Suprapubic skin (tissue), 4 donors: ENCODE measurements at places on chromosomes 16 and 17.

DNA sequence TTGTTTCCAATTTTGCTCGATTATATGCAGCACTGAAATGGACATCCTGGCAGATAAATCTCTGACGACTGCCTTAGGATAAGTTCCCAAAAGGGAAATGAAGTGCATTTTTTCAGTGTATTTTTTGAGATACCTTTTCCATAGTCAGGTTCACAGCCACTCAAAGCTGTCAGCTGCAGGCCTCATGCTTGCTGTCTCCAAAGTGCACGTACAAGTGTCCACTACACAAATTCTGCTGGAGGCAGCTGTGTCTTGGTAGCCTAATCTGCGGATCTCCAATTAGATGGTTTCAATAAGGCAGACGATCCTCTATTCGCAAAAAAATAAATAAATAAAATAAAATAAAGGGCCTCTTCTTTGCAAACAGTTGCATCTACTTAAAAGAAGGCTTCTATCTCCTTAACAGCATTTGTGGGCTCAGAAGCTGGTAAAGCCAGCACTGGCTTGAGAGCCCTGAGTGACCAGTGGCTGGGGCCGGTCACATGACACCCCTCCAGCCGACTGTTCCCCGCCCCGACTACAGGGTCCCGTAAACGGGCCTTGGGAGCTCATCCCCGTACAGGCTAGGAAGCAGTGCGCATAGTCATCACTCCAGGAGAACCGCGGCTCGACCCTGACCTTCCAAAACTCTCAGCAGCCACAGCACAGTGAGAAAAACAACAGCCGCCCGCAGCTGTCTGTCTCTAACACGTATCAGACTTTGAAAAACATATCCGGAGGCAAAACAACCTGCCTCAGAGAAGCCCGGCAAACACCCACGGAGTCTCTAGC, 18.8 kb downstream of the RPH3AL start:
- DNase-seq = peak; percentile 79

DNA sequence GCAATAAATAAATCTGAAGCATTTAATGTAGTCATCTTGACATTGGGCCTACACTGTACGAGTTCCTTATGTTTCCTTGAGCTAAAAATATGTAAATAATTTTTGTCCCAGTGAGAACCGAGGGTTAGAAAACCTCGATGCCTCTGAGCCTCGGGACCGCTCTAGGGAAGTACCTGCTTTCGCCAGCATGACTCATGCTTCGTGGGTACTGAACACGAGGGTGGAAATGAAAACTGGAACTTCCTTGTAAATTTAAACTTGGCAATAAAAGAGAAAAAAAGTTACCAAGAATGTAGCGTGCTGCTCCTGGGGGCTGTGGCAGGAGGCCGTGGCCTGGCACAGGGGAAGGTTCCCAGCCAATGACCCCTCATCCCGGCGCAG, 74.1 kb downstream of the SOCS1 start:
- no peak for DNase-seq

GRCh38 chr17:4678448-4679026, 25.4 kb downstream of the PELP1 start:
- peak; percentile 38 for DNase-seq

GRCh38 chr17:79850571-79851460, 11.6 kb upstream of the CBX4 start:
- DNase-seq = no peak

DNA sequence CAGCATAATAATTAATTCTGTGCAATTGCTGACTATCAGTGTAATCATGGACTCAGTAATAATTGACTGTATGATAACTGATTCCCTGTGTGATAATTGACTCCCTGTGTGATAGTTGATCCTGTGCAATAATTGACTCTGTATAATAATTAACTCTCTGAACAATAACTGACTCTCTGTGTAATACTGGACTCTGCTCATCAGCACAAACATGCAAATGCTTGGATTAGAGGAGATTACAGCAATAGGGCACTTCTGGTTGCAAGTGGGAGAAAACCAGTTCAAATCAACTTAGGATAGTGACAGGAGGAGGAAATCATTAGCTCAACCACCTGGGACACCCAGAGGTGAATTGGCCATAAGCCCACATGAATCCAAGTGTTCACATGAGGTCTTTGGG, 582.1 kb downstream of the RBFOX1 start:
- no peak for DNase-seq

- no peak for DNase-seq
Observed at GRCh38 chr17:11880714-11881113, 116.6 kb downstream of the ZNF18 start.

DNA sequence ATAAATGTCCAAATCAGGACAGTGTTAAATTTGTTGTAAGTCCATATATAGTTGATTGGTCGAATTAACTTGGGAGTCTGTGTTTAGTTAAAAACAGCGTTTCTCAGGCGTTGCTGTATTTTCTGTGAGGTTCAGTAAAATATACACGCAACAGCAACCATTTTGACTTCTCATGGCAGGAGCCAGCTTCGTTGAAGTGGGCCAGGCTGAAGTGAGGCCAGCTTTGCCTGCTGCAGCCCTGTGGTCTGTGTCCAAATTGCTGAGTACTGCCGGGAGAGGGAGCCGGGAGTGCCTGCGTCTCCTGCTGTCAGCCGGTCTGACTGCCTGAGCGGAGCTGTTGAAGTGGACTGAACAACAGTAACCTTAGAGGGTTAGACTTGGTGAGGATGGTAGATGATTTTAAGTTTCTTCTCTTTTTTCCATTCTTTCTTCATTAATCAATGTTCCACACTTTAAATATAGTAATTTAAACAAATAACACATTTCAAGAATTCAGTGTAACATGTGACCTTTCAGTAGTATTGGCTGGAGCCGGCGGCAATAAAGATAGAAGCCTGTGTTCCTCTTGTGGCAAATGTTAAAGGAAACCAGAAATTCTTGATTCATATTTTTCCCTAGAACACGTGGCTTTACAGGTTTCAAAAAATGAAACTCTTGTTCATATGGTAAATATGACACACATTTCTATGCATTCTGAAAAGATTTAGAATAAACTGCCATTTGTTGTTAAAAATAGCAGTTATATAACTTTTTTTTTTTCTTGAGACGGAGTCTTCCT, 37.0 kb upstream of the ZNF750 start:
- peak; percentile 87 for DNase-seq

DNA sequence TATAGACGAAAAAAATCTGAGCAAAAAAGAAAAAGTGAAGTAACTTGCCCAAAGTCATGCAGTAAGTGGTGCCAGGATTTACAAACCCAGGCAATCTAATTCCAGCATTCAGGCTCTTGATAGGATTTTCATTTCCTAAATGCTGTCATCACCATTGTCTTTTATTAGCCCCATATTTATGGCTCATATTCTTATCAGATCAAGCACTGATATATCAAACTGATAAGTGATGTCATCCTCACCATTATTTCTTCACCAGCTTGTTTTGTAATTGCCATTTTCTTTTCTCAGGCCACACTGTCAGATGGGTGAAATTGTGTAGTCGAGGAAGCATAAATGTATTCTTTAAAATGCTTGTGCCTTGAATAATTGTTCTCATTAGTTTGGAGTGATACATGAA, 1.3 kb downstream of the RAD51C start:
- no peak for DNase-seq

DNA sequence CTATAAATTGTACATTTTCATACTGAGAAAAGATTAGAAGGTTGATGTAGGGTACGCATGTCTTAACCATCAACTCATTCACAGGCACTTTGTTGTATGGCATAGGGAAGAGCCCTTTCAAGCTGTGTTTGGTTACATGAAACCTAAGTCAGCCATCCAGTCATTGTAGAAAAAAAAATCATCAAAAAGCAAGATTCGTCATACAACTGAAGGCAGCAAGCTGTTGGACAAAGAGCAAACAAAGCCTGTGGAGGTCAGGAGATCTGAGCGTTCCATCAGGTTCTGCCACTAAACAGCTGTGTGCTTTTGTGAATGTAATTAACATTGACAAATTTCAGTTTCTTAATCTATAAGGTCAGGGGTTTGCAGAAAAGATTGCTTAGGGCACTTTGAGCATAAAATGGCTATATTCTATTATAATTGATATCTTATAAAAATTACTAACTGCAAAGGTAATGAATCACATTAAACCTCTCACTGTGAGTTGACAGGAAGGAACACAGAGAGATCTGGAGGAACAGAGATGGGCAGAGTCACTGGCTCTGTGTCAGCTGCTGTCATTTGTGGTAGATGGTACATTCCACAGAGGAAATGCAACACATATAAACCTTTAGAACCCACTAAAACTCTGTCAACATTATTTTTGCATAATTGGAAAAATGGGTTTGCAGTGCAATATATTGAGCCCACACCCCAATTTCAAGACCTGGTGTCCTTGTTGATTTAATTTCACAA, 66.3 kb upstream of the MYOCD start:
- no peak for DNase-seq

- DNase-seq = no peak
Observed at GRCh38 chr16:70725912-70726828, 40.3 kb upstream of the MTSS2 start.

DNA sequence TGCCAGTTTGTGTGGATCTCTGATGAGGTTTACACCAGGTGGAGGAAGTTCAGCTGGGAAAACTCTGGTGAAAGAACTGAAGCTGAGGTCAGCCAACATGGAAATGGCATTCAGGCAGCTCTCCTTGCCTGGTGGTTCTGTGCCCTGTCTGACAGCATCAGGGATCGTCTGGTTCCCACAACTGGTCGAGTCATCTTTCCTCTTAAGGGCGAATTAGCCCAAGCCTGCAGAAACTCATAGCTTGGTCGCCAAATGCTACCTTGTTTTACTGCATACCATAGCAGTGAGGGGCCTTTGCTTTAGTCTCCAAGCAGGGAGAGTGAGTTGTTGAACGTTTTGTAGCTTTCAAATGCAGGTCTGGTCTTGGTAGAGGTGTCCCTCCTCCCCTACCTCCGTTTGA, 7.2 kb downstream of the PLCG2 start:
- no peak for DNase-seq

DNA sequence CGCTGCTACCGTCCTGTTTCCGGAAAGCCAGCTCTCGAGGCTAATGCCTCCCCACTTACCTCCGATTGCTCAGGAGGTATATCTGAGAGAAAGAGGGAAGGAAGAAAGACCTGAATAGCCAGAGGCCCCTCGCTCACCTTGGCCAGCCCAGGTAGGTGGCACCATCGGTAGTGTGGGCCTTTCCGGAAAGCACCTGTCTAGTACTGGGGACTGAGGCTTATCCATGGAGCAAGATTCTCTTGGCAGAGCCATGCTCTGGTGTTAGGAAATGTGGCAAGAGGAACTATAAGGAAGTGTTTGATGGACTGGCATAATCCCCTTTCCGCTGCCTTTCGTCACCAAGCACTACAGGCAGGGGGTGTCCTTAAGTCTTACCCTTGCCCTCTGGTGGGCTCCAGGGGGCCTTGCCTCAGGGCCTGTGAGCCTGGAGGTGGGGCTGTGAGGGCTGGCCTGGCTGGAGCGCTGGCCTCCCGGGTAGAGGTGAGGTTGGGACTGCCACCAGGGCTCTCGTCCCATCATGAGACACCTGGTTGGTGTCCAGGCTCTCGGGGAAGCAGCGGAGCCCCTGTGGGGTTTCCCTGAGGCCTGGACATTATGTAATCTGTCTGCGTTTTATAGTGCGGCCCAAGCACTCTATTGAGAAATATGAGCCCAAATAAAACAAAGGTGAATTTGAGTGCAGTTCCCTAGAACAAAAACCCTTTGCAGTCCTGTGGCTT, 2.9 kb downstream of the CMIP start:
- DNase-seq = no peak

DNA sequence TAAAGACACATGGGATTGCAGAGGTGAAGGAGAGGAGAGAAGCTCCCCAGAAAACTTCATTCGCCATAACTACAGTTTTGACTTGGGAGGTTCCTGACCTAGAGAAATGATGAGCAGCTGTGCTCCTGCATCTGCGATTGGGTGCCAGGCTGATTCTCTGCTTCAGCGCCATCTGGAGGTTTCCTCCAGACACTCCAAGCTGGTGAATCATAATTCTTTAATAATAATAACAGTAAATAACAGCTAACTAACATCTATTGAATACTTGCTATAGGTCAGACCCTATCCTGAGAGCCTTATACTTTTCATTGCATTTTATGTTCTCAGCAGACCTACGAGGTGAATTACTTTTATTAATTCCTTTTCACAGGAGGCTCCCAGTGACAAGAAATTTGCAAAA, 575.8 kb downstream of the TOX3 start:
- DNase-seq = no peak

- DNase-seq = no peak
Observed at GRCh38 chr16:84042879-84043485, 387 bp upstream of the SLC38A8 start.
